ENCODE measurements at places on chromosomes 7 and 10.

GRCh38 chr10:35572583-35572982 is 32.6 kb upstream of the GJD4 start:
- no peak for DNase-seq

- DNase-seq = peak; percentile 60
These were observed 754 bp downstream of the GSTO1 start for GRCh38 chr10:104255311-104255981.

DNA sequence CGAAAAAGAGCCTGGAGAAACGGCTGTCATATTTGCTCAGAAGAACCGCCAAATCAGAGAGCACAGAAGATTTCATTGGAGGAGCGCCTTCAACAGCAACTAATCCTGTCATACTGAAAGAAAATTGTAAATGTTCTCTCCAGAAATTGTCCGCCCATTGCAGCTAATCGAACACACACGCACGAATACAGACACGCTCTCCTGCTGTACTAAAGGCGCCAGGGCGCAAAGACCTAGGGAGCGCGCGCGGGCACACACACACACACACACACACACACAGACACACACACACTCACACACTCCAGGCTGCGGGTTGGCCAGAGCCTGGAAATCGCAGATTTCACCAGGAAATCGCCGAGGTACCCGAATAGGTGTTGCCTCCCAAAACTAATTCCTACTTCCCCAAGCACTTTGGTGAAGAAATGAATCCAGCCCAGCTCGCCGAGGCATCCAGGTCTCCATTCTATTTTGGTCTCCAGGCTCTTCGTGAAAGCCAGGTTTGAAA is at the start of gene CHRM2:
TSS of gene CHRM2 (plus strand) at position 157 of the 505 bp plus-strand sequence. CDS start 146,214 bp downstream, outside the sequence.
- peak; percentile 9 for DNase-seq

DNA sequence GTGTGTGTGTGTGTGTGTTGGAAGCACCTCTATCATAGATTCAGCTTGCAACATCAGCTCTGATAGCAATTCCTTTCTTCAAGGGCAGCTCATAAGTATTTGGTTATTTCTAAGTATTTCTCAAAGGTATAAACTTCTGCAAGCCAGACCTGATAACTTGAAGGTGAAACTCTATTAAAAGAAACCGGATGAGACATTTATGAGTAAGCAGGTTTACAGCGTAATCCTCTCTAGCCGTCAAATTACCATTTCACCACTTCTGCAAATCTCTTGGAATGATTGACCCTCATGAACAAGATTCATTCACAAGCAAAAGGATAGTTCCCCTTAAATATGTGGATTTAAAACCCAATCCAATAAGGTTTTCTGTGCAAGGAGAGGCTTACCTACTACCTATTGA is 23.1 kb downstream of the PDE1C start:
- no peak for DNase-seq

- no peak for DNase-seq
These were observed 32.0 kb downstream of the ANTXRL start for GRCh38 chr10:46318799-46319198.

- no peak for DNase-seq
These were observed 448.7 kb upstream of the PFKP start for GRCh38 chr10:2618690-2619089.

GRCh38 chr10:69955897-69956740 is 96.5 kb upstream of the MACROH2A2 start:
- DNase-seq = no peak

DNA sequence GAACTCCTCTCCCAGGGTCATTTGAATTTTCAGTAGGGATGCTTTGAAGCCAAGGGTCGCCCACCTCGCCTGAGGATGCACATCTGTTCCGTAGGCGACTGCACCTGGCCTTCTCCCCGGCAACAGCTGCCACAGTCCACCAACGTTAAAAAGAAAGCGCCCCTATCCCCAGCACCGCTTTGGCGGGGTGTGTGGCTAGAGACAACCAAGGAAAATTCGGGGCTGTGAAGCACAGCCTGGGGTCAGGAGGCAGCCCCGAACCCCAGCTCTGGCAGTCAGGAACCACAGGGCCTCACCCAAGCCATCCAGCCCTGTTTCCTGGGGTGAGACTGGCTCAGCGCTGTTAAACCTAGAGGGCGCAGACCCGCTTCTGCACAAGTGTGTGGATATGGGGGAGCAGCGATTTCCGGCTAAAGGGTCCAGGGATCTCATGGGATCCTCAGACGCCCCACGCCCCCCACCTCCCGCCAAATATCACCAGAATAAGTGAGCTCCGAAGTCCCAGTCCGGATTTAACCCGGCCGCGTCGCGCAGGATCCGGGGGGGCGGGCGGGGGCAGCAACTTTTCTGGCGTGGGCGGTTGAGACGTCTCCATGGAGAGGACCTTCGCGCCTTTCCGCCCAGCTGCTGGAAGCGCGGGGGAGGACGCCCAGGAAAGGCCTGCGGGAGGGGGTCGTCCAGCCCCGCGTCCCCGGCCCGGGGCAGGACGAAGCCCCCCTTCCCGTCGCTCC is 822 bp downstream of the ZC3HAV1L start:
- DNase-seq = no peak

- no peak for DNase-seq
These were observed 176.5 kb upstream of the FRMD4A start for GRCh38 chr10:14507176-14507575.

- peak; percentile 68 for DNase-seq
These were observed 103.8 kb upstream of the PPIF start for GRCh38 chr10:79243181-79244067.

GRCh38 chr10:14425034-14425433 is 94.3 kb upstream of the FRMD4A start:
- peak; percentile 92 for DNase-seq

GRCh38 chr10:18368682-18369081 is 228.5 kb downstream of the CACNB2 start:
- no peak for DNase-seq

All from cerebellar cortex (tissue), 1 donor.